ENCODE measurements at places on chromosomes 2 and 18. TPM values are rescaled to one million over a fixed set of nuclear protein-coding genes. Genes with fewer than 3 reads are reported as not detected.

DNA sequence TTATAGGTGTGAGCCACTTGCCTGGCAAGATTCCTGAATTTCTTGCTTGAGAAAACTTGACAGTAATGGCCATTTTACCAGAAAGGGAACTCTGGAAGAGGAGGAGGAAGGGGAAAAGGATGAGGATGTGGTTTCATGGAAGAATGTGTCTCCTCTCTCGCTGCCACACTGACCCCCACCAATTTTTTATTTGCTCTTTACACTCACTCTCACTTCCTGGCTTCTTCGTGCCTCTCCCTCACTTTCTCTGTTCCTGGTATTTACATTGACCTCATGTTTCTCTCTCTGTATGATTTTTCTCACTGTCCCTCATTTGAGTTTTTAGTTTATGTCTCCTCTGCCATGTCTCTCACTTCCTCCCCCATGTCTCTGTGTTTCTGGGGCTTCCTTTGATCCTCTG is 134.5 kb upstream of the CAB39 start:
- no peaks in the 10 kb centered on the region for H3K27me3 ChIP-seq
- DNase-seq: no peak
- H3K4me3 ChIP-seq: no peak overlapping the region
- no peak overlapping the region for H3K27ac ChIP-seq
- no peaks in the 10 kb centered on the region for H3K4me1 ChIP-seq
- no peaks in the 10 kb centered on the region for H3K36me3 ChIP-seq

DNA sequence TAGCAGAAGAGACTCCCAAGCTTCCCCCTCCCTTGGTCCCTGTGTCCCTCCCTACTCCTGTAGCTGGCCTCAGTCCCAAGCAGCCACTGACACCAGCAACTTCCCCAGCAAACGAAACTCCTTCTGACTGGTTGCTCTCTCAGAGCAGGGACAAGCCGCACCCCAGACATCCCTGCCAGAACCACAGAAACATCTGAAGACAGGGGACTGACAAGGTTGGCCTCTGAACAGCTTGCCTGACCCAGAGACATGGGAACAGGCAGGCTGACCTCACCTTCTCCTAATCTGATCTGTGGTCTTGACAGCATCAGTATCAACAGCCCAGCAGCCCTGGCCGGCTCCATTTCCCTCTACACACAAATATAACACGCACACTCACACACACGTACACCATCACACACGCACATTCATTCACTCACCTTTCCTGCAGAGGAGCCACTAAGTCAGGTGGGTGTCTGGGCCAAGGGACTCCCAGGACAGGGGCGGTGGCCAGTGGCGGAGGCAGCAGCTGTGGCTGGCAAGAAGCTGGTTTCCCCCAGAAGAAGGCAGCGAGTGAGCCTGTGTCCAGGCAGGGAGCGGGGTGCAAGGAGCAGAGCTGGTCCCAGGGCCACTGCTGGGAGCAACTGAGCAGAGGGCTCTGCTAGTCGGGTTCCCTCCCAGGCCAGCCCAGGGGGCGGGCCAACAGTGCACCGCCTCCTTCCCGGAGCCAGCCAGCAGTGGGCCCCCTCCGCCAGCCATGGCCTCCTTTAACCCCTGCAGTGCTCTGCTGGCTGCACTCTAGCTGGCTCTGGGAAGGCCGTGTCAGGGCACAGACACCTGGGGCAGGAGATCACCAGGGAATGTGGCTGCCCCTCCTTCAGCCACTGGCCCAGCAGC is 59.1 kb downstream of the TNS1 start:
- no peak overlapping the region for H3K4me3 ChIP-seq
- H3K27ac ChIP-seq: no peak overlapping the region
- no peaks in the 10 kb centered on the region for H3K4me1 ChIP-seq
- peak; percentile 96 for DNase-seq

GRCh38 chr2:11676640-11677039 is 6.6 kb upstream of the NTSR2 start:
- H3K27ac ChIP-seq: no peak overlapping the region
- H3K4me3 ChIP-seq: no peak overlapping the region
- no peaks in the 10 kb centered on the region for H3K4me1 ChIP-seq
- H3K36me3 ChIP-seq: no peaks in the 10 kb centered on the region
- H3K27me3 ChIP-seq: peaks cover 25% of the 10 kb centered on the region

DNA sequence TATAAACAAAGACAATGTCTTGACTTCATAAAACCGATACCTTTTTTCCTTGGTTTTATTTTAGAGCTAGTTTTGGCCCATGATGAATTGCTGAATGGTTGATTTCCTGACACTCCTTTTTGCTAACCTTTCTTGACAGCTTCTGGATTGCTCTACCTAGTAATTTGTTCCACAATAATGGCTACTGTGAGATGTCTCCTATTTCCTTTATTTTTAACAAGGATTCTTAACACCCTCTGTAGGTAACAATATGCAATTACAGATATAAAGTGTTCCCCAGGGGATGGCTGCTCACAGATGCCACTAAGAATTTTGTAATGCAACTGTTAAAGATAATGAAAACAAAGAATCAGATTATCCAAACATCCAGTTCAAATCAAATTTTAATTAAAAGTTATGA is 100.8 kb upstream of the ATP5MC3 start:
- no peak overlapping the region for H3K27ac ChIP-seq
- no peak overlapping the region for H3K4me3 ChIP-seq
- peaks cover 6% of the 10 kb centered on the region for H3K4me1 ChIP-seq
- DNase-seq: no peak
- H3K27me3 ChIP-seq: no peaks in the 10 kb centered on the region

- no peak overlapping the region for H3K4me3 ChIP-seq
- H3K27me3 ChIP-seq: no peaks in the 10 kb centered on the region
- peaks cover 4% of the 10 kb centered on the region for H3K4me1 ChIP-seq
- H3K27ac ChIP-seq: peak overlapping the region; percentile 58
Observed at GRCh38 chr18:73688851-73689711, 458.6 kb downstream of the FBXO15 start.

DNA sequence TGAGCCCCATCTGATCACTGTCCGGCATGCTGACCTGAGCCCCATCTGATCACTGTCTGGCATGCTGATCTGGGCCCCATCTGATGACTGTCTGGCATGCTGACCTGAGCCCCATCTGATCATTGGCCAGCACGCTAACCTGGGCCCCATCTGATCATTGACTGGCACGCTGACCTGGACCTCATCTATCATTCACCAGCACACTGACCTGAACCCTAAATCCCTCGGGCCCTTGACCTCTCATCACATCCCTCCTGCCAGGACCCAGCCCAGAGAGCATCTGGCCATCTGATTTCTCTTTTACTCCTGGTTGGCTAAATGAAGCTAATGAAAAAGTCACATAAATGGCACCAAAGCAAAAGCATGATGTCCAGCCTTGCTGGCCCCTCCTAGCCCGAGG is 207.1 kb downstream of the NDUFA10 start:
- no peaks in the 10 kb centered on the region for H3K36me3 ChIP-seq
- no peak for DNase-seq
- H3K4me1 ChIP-seq: no peaks in the 10 kb centered on the region

- no peak for DNase-seq
- no peak overlapping the region for H3K4me3 ChIP-seq
Observed at GRCh38 chr2:165924946-165925345, 28.6 kb downstream of the TTC21B start.

GRCh38 chr2:145016711-145017110 is 496.8 kb upstream of the ZEB2 start:
- no peaks in the 10 kb centered on the region for H3K36me3 ChIP-seq
- no peak overlapping the region for H3K27ac ChIP-seq
- no peak overlapping the region for H3K4me3 ChIP-seq
- no peaks in the 10 kb centered on the region for H3K4me1 ChIP-seq

- no peak overlapping the region for H3K27ac ChIP-seq
- H3K4me3 ChIP-seq: no peak overlapping the region
- no peak for DNase-seq
- H3K4me1 ChIP-seq: no peaks in the 10 kb centered on the region
- no peaks in the 10 kb centered on the region for H3K36me3 ChIP-seq
Observed at GRCh38 chr2:204892506-204893255, 347.4 kb downstream of the PARD3B start.

DNA sequence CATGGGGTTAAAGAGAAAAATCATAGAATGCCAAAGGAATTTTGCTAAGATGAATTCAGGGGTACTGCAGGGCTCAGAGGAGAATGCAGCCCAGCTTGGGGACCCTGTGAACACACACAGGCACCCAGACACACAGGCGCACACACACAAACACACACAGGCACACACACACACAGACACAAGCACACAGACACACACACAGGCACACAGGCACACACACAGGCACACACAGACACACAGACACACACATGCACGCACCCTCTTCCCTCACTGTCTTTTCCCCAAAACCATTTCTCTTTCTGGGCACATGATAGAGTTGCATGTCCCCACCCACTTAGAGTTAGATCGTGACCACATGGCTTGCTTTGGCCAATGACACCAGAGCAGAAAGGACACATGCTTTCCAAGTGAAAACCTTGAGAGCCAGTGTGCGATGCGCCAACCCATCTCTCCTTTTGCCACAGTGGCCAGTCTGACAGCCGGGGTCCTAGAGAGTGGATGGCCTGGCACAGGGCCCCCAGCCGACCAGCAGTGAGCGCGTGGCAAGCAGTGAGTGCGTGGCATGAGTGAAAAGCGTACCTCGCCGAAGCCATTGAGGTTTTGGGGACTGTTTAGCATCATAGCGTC is 163.3 kb downstream of the KLHL29 start:
- H3K4me1 ChIP-seq: no peaks in the 10 kb centered on the region
- no peak overlapping the region for H3K27ac ChIP-seq
- H3K4me3 ChIP-seq: no peak overlapping the region
- no peaks in the 10 kb centered on the region for H3K27me3 ChIP-seq
- no peak for DNase-seq

DNA sequence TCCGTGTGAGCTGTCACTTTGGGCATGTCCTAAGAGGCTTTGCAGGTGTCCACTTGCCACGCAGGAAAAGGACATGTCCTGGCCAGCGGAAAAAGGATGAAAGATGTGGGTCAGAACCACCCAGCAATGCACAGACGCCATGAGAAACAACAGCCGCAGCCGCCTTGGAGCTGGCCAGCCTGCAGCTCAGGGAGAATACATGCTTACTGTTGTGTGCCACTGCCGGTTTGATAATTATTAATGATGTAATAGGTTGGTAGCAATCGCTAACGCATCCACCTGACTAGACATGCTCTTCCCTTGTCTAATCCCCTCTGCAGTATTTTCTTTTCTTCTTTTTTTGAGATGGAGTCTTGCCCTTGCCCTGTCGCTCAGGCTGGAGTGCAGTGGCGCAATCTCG is 221.7 kb downstream of the HAUS1 start:
- no peaks in the 10 kb centered on the region for H3K27me3 ChIP-seq
- H3K36me3 ChIP-seq: no peaks in the 10 kb centered on the region
- no peak overlapping the region for H3K4me3 ChIP-seq
- peaks cover 4% of the 10 kb centered on the region for H3K4me1 ChIP-seq
- no peak overlapping the region for H3K27ac ChIP-seq
- DNase-seq: peak; percentile 35

DNA sequence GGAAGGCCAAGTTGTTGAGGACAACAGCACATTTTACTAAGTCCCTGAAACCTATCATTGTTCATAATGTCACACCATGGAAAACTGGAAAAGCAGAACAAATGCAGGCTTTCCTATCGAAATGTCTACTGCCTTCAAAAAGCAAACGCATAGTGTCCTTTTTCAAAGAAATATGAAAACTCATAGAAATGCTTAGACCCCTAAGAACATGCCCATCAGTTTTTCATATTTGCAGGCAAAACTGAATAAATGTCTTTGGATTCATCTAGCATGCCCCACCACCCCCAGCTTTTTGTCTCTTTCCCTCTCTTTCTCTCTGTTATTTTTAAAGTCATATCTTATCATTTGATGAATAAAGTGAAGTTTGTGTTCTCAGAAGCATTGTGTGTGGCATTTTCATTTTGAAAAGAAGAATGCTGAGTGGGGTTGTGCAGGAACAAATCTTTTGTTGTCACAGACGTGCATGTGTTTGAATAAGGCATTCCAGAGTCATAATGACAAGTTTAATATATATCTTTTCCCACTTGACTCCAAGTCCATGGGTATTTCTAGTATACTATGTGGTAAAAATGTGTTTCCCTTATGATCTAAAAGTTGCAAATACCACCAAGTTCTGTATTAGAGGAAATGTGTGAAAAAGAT is 2180.0 kb upstream of the PIK3C3 start:
- no peak for DNase-seq
- no peaks in the 10 kb centered on the region for H3K36me3 ChIP-seq
- no peak overlapping the region for H3K4me3 ChIP-seq
- no peaks in the 10 kb centered on the region for H3K4me1 ChIP-seq

DNA sequence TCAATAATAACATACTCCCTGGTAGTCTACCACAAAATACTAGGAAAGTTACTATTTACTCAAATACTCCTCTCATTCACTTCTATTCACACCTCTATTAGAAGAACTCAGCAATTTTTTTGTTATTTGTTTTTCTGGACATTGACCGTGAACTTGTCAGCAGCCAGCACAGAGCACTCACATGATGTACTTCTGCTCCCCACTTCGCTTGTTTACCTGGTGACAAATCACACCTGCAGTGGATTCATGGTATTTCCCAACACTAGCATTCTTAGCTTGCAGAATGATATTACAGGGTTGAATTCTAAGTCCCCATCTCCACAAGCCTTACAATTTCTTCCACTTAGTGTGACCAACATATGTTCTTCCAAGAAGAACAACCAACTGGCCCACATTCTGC is 238.2 kb downstream of the SATB2 start:
- H3K4me1 ChIP-seq: peaks cover 4% of the 10 kb centered on the region
- no peak for DNase-seq
- no peak overlapping the region for H3K4me3 ChIP-seq
- no peaks in the 10 kb centered on the region for H3K27me3 ChIP-seq
- H3K27ac ChIP-seq: no peak overlapping the region

DNA sequence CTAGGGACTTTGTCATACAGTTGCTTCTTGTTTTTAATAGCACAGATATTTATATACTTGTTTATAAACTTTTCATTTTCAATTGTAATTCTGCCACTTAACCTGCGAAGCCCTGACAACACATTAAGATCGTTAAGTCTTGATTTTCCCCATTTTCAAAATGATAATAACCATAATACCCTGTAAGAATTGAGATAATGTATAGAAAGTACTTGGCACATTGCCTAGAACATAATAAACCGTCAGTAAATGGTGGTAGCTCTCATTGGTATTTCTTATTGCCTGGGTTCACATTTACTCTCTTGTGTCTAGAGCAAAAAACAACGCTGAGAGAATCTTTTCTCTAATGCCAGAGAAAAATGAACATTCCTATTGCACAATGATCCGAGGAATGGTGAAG is 18.6 kb downstream of the PTCD3 start:
- H3K36me3 ChIP-seq: peaks cover 96% of the 10 kb centered on the region
- H3K27me3 ChIP-seq: no peaks in the 10 kb centered on the region
- no peak overlapping the region for H3K4me3 ChIP-seq
- no peak overlapping the region for H3K27ac ChIP-seq
- no peaks in the 10 kb centered on the region for H3K4me1 ChIP-seq

GRCh38 chr18:63186520-63187222 is 132.9 kb downstream of the BCL2 start:
- H3K27me3 ChIP-seq: no peaks in the 10 kb centered on the region
- H3K4me3 ChIP-seq: no peak overlapping the region
- H3K36me3 ChIP-seq: no peaks in the 10 kb centered on the region
- no peak for DNase-seq
- H3K4me1 ChIP-seq: no peaks in the 10 kb centered on the region

The TEKT4 gene
- total RNA-seq: not detected

The REG1B gene
- not detected for total RNA-seq

The DNER gene
- 0.16 TPM for total RNA-seq

The UNC80 gene
- 0.55 TPM for total RNA-seq

The UGT1A4 gene
- total RNA-seq: not detected

The LYPD6B gene
- total RNA-seq: 14.9 TPM

The PLEK gene
- total RNA-seq: not detected
